GM03348 (cell line): ENCODE measurements at places on chromosomes 11 and 22.

DNA sequence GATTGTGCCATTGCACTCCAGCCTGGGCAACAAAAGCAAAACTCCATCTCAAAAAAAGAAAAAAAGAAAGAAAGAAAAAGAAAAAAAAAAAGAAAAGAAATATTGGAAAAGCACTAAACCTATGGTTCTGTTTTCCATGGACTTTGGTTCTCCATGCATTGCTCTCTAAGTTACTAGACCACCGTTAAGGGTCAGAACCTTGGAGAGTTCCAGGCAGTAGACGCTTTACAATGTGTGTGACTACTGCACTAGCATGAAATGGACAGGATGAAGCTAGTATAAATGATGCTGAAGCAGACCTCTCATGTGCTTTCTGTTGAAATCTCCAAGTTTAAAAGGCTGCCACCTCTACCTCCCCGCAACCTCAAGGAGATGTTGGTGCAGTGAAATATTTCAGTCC is 63.5 kb downstream of the SIK2 start:
- no peak for DNase-seq

- DNase-seq: peak; percentile 53
Observed at GRCh38 chr22:31155422-31155821, 4.6 kb upstream of the RNF185 start.

GRCh38 chr11:61186504-61186903 is 16.8 kb upstream of the PGA3 start:
- DNase-seq: no peak

DNA sequence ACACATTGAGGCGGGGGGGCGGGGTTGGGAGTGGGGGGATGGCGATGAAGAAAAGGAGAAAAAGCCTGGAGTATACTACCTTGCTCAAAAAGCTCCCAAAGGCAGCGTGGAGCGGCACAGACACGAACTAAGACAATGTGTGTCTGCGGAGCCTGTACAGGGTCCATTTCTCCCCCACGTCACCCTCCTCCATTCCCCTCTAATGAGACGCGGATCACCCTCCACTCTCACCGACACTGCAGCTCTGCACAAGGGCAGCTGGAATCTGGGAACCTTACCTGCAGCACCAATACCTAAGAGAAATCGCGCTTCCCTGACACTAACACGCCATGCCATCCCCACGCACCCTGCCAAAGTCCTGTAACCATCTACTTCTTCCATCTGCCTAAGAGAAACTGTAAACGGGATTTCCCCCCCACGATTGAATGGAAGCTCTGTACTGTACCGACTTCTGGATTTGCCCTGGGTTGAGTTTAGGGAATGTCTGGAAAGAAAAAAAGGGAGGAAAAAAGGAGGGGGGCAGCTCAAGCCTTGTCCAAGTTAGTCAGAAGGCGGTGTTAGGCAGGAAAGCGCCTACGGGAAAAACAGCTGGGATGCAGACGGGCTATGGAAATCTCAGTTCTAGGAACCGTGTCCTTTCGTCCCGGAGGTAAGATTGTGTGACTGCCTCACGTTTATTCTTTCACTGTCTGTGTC is 125.7 kb upstream of the C11orf58 start:
- DNase-seq: no peak

- no peak for DNase-seq
Observed at GRCh38 chr11:10091314-10092045, 202.5 kb downstream of the SBF2 start.

DNA sequence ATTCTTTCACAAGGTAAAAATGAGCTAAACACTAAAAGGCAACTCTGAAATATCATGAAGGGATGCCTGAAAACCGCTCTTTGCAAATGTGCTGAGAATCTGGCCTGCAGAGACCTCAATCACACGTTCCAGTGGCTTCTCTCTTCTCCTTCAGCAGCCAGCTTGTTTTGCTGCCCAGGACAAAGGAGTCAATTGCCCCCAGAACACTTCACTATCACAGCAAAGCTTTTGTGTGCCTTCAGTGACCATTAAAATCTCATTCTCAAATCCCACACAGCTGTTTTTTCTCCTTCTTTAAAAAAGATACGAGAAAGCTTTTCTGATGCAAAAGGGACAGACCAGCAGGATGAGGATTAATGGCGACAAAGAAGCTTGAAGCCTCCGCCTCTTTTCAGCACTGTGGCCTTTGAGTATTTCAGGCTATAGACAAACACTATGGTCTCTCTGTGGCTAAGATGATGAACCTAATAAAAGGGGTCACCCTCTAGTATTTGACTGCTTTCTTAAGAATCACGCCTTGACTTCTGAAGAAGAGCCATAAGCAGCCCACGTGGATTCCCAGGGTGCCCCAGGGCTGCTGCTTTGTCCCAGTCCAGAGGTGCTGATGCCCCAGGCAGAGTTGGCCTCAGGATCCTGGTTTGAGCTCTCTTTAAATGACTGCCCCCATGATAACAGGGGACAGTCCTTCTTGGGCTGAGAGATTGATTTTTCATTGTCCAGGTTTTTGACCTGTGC is 33.4 kb upstream of the NRIP3 start:
- no peak for DNase-seq
